Tibial artery (tissue), 4 donors: ENCODE measurements at places on chromosomes 12 and 14.

GRCh38 chr12:51262758-51263177, 7.4 kb downstream of the SMAGP start:
- no peak overlapping the region for H3K4me3 ChIP-seq
- no peaks in the 10 kb centered on the region for H3K4me1 ChIP-seq
- no peaks in the 10 kb centered on the region for H3K36me3 ChIP-seq
- no peak overlapping the region for H3K27ac ChIP-seq

DNA sequence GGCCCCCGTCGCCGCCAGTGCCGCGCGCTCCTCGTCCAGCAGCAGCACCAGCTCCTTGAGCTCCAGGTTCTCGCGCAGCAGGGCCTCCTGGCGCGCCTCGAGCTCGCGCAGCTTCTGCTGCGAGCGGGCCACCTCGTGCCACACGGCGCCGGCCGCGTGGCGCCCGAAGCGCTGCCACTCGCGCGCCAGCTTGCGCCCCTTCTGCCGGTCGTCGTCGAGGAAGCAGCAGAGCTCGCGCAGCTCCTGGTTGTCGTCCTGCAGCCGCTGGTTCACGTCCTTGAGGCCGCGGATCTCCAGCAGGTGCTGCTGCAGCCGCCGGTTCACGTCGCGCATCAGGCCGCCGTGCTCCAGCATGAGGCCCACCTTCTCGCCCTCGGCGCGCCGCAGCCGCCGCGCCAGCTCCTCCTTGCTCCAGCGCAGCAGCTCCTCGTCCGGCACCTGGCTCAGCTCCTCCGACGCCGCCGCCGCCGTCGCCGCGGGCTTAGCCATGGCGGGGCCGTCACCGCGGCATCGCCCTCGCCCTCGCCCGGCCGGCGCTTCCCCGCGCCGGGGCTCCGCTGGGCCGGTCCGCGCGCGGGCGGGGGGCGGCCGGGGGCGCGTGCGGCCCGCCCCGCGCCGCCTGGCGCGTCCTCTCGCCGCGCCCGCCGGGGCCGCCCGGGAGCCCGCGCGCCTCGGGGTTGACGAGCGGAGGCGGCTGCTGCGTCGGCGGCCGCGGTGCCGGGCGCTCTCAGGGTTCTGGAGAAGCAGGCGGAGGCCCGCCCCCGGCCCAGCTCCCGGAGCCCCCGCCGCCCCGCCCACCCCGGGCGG, at the start of gene CCDC85C:
Gene CCDC85C, minus strand, starts transcription at position 737 of the 807 bp plus-strand sequence. Its CDS starts 248 bp downstream, at position 489.
- no peak for DNase-seq
- peaks cover 6% of the 10 kb centered on the region for H3K4me1 ChIP-seq
- H3K36me3 ChIP-seq = no peaks in the 10 kb centered on the region
- H3K4me3 ChIP-seq = peak within 1 kb of the TSS; percentile 90

DNA sequence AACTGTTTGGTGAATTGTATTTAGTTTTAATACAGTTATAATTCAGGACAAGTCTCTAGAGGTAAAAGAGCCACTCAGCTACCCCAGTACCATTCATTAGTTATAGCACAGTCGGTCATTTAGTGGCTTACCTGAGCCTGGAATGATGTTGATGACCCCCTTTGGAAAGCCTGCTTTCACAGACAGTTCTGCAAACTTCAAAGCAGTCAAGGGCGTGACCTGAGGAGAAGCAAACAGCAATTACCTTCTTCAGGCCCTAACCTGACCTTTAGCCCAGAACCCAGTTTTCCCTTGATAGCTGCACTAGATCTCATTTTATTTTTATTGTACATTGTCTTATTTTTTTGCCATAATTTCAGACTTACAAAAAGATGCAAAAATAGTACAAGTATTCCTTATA, 43.8 kb downstream of the ALDH1L2 start:
- no peak overlapping the region for H3K27ac ChIP-seq
- H3K4me1 ChIP-seq = no peaks in the 10 kb centered on the region
- H3K36me3 ChIP-seq = peaks cover 5% of the 10 kb centered on the region
- no peak for DNase-seq
- no peak overlapping the region for H3K4me3 ChIP-seq
- no peaks in the 10 kb centered on the region for H3K27me3 ChIP-seq

GRCh38 chr12:53427905-53428594, 4.4 kb downstream of the AMHR2 start:
- no peaks in the 10 kb centered on the region for H3K27me3 ChIP-seq
- no peaks in the 10 kb centered on the region for H3K4me1 ChIP-seq
- H3K4me3 ChIP-seq = no peak overlapping the region
- no peak for DNase-seq

DNA sequence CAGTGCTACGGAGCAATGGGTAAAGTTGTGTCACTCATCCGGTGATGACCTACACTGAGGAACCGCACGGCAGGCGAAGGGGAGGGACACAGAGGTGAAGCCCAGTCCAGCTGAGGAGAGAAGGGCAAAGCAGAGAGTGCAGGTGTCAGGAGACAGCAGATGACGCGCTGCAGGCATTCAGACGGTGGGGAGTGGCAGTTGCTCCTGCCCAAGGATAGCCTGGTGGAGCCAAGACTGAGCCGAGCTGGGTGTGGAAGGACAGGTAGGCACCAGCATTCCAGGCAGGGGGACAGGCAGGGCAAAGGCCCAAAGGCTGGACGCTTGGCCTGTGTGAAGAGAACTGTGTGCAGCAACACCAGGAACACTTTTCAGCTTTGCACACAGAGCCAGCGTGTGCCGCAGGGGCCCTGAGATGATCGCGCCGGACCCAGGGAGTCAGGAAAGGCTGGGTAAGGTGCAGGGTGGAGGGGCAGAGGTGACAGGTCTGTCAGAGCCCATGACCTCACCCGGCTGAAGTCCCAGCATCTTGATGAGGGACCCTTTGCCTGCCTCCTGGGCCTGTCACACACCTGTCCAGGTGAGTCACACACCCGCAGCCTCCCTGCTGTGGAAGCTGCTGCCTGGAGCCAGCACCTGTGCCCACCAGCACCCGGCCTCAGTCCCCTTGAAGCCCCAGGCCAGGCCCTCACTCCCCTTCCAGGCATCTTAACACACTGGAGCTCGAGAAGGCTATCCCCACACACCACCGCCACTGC, 48.4 kb downstream of the TSPAN11 start:
- no peak overlapping the region for H3K27ac ChIP-seq
- no peaks in the 10 kb centered on the region for H3K36me3 ChIP-seq
- H3K27me3 ChIP-seq = no peaks in the 10 kb centered on the region

DNA sequence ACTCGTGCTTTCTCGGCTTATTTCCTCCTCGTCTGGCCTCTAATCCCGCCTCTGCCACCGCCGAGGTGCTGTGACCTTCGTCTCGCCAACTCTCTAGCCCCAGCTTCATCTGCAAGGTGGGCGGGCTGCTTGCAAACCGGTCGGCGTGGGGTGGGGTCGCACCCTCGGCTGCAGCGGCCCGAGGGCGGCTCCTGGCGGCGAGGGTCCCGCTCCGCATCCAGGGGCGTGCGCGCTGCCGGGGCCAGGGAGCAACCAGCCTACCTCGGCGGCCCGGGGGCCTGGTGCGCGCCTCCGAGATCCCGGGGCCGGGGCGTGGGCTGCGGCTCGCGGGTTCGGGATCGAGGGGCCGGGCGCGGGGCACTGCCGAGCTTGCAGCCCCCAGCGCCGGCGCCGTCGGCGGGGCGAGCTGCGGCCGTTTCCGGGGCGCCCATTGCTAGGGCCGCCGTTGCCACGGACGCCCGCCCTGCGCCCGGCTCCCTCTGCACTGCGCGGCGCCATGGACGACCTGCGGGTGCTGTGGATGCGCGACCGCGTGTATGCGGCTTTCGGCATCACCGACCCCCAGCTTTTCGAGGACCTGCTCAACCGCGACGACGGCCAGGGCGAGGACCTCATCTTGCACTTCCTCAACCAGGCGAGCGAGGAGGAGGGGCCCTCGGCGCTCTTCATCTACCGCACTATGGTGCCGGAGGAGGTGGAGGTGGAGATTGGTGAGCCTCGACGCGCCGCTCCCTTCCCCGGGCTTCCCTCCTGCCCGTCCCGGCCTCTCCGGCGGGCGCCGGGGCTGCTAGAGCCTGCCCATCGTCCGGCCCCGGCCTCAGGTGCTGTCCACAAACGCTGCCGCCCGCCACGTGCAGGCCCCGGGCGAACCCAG, at the start of gene DNAH10:
Gene DNAH10, plus strand, starts transcription at position 461 of the 874 bp plus-strand sequence. Its CDS starts 36 bp downstream, at position 497.
- H3K27ac ChIP-seq = no peak within 1 kb of the TSS
- H3K36me3 ChIP-seq = no peaks in the 10 kb centered on the region
- no peak for DNase-seq
- H3K4me1 ChIP-seq = peaks cover 29% of the 10 kb centered on the region
- no peaks in the 10 kb centered on the region for H3K27me3 ChIP-seq

DNA sequence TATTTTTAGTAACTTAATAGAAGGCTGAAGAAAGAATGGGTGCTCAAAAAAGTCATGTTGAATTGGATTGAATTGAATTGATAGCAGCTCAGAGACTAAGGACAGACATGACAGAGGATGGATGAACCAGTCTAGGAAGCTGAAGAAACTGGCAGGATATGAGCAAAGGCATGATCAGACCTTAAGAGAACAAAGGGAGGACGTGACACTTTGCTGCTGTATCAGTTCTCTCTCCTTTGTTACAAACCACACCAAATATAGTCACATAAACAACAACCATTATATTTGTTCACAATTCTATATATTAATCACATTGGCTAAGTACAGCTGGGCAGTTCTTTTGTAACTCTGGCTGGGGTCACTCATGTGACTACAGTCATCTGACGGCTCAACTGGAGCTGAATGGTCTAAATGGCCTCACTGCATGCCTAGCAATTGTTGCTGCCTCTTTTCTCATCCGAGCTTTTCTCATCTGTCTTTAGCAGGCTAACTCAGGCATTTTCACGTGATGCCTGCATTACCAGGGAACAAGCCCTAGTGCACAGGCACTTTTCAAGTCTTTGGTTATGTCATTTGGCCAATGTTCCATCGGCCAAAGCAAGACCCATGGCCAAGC, 355.0 kb downstream of the ETNK1 start:
- H3K36me3 ChIP-seq = no peaks in the 10 kb centered on the region
- no peaks in the 10 kb centered on the region for H3K27me3 ChIP-seq
- no peaks in the 10 kb centered on the region for H3K4me1 ChIP-seq
- no peak overlapping the region for H3K27ac ChIP-seq
- H3K4me3 ChIP-seq = no peak overlapping the region
- DNase-seq = no peak

- no peak for DNase-seq
- no peak overlapping the region for H3K4me3 ChIP-seq
- H3K27me3 ChIP-seq = no peaks in the 10 kb centered on the region
- H3K36me3 ChIP-seq = peaks cover 72% of the 10 kb centered on the region
- peaks cover 10% of the 10 kb centered on the region for H3K4me1 ChIP-seq
Observed at GRCh38 chr14:74685921-74686678, 26.8 kb downstream of the AREL1 start.

- H3K4me3 ChIP-seq = no peak overlapping the region
- no peak for DNase-seq
- H3K36me3 ChIP-seq = peaks cover 32% of the 10 kb centered on the region
- H3K27ac ChIP-seq = no peak overlapping the region
- H3K4me1 ChIP-seq = peaks cover 2% of the 10 kb centered on the region
Observed at GRCh38 chr14:21090194-21090939, 8.1 kb downstream of the ZNF219 start.

DNA sequence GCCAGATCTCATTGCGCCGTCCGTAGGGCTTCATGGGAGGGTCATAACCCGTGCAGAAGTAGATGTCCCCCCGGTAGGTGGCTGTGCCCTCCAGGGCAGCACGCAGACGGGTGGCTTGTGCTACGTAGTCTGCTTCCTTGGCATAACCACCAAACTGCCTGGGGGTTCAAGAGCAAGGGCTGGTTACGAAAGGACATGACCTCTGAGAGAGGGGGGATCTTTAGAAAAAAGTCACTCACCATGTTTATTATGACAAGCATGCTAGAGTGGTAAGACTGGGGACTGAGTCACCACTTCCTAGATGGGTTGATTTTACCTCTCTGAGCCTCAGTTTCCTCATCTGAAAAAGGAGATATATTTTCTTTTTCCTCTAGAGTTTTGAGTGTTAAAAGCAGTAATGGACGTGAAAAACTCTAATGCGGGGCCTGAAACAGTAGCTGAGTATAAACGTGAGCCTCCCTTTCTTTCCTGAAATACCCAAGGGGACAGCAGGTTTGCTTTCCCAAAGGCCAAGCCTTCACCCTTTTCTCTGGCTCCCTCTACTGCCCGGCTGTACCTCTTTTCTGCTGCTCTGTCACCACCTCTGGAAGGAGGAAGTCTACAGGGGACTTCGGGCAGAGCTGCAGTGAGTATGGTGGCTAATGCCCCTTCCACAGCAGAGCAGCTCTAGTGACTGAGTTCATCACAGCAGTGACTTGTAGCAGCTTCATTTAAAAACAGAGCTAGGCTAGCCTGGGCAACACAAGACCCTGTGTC, 23.5 kb upstream of the GPRC5D start:
- H3K27me3 ChIP-seq = no peaks in the 10 kb centered on the region
- H3K4me1 ChIP-seq = peaks cover 14% of the 10 kb centered on the region
- H3K27ac ChIP-seq = peak overlapping the region; percentile 76
- DNase-seq = peak; percentile 69
- H3K36me3 ChIP-seq = peaks cover 35% of the 10 kb centered on the region
